Upper lobe of right lung (tissue), 1 donor: ENCODE measurements at places on chromosomes 13 and 19. TPM values are rescaled to one million over a fixed set of nuclear protein-coding genes. Genes with fewer than 3 reads are reported as not detected.

DNA sequence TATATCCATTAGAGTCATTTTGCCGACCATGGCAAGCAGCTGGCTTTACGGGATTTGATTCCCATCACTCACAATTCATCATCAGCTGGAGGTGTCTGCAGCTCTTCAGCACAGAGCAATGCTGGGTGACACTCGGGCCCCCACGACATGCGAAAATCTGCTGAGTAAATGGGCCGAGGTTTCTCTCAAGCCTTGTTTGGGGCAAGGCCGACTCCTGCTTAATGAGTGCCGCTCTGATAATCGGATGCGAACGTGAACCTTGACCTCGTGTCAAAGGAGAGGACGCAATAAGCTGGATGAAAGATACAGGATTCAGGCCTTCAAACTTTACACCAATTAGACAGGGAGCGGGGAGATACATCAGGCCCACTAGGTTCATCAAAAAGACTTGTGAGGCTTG, 65.2 kb downstream of the GGACT start:
- no peak for DNase-seq

GRCh38 chr13:38766799-38767198, 79.9 kb downstream of the FREM2 start:
- DNase-seq = no peak

GRCh38 chr19:41999071-41999877, 5.2 kb upstream of the ATP1A3 start:
- DNase-seq = no peak

Gene SULT2B1
- 20.4 TPM for total RNA-seq
